T47D (cell line): ENCODE measurements at places on chromosomes 1 and 21.
A peak's percentile ranks its signal among the peaks of the same experiment; 100 is the strongest.

DNA sequence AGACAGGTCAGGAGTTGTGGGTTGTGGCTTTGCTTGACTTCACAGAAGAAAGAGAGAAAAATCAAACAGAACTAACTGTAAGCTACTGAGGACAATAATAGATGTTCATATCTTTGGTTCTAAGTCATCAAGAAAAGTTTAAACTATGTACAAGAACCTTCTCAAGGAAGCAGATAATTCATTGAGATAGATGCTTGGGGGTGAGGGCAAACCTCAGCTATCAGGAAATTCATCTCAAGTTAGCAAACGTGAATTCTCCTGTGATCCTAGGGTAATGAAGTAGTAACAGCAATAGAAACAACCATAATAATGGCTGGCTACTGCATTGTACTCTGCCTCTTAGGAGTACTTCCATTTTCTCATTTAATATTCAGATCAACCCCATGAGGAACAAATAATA is 506.2 kb downstream of the PLPP3 start:
- DNase-seq = no peak

DNA sequence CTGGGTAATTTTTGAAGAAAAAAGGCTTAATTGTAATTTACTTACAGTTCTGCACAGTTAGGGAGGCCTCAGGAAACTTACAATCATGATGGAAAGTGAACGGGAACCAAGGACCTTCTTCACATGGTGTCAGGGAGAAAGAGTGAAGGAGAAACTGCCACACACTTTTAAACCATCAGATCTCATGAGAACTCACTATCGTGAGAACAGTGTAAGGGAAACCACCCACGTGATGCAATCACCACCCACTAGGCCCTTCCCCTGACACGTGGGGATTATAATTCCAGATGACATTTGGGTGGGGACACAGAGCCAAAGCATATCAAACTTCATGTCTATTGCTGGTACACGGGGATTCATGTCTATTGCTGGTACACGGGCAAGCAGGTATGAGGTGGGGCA is 5.3 kb upstream of the SFT2D2 start:
- no peak for DNase-seq

DNA sequence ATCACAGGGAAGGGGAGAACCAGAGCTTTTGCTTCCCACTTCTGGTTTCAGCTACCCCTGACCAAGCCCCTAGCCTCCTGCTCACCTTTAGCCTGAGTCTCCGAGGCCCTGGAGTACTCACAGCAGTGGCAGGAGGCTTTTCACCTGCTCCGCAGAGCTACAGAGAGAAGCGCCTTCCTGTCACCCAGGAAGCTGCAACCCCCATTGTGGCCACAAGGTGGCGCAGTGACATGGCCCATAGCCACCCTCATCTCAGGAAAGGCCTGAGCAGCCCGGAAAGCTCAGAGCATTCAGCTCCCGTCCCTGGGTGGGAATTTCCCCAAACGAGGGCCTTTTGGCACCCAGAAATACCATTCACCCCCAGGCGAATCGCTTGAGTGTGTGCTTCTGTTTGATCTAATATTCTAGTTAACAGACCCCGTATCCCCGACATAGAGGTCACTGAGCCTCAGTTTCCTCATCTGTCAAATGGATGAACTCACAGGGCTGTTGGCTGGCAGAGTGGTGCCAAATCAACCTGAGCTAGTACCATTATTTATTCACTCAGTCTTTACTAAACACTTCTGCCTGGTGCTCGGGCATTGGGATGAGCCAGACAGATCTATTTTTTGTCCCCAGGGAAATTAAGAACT is 25.3 kb downstream of the A3GALT2 start:
- peak; percentile 79 for DNase-seq

DNA sequence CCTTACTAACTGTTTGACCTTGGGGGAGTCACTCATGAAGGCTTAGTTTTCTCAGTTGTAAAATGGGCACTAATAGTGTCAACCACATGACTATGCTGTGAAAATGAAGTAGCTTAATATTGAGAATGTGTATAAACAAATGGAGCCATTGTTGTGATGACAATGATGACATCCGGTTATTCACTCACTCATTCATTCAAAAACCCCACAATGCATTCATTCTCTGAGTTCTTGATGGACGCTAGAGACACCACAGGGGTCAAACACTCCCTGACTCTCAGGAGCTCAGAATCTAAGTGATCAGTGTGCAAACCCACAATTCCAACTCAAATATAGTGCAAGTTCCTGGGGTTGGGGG is 138.9 kb downstream of the FOXD2 start:
- DNase-seq = no peak

DNA sequence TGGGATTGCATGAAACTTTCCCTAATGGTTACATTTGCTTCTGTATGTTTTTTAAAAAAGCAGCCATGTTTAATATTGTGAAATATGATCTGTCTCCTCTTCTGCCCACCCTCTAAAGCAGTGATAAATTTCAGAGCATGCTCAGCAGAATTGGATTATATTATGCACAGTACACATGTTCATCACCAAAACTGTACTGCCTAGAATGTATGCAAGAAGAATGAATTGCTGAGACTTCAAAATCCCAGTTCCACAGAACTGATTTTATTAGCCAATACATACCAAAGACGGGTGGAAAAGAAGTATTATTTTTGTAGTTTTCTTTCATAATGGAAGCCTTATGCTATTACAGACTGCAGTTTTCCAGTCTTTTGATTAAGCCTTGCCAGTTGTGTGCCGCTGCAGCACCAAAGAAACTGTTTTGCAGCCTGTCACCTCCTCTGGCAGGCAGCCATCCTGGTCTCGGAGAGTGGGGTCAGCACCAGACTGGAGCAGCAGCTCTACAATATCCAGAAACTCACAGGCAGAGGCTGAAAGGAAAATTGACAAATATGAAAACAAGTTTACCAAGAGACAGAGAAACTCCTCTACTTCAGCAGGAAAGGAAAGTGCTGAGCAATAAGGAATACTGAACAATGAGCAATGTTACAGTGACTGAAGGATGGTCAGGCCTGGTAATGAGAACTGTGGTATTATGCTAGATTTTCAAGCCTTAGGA is 58.1 kb downstream of the LHX4 start:
- no peak for DNase-seq

GRCh38 chr1:226201029-226201593 is 14.6 kb upstream of the ACBD3 start:
- peak; percentile 56 for DNase-seq

DNA sequence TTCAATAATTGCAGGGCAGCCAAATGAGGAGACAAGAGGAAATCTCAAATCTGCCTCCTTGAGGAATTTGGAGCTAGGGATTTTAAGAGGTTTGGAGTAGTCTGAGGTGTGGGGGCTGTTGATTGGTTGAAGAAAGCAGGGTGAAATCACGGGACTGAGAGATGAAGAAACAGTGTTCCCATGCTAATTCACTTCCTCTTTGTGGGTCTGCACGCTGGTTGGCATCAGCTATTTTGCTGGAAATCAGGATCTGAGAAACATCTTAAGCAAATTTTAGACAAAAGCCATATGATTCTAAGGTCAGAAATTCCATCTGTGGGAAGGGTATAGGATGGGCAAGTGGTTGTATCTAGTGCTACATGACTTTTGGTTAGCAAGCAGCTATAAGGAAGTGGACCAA is 107.1 kb upstream of the PAXBP1 start:
- no peak for DNase-seq

- DNase-seq = peak; percentile 22
Observed at GRCh38 chr1:231828182-231828920, 201.8 kb downstream of the DISC1 start.

DNA sequence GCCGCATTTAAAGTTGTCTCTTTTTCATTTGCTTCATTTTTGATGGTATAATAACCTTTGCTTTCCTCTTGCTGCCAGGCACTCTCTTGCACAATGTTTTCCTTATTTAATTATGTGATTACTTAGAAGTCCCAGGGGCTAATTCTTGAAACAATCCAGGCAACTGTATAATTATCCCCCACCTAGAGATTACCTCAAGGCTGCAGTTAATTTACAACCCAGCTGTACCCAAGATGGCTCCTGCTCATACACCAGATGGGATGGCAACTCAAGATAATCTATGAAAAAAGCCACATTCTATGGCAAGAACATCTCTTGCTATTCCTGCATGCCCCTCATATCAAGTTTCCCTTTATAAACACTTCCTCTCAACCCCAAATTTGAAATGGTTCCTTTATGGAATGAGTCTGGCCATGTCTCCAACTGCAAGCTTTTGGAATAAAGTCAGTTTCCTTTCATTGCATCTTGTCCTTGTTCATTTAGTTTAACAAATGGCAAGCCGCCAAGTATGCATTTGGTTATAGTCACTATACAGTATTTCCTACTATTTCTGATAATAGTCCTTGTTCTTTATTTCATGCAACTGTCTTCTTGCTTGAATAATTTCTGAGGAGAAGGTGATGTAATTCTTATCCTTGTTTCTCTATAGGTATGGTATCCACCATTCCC is 1042.6 kb downstream of the PLA2G4A start:
- DNase-seq = no peak

GRCh38 chr1:1059494-1060280 is 14.4 kb downstream of the RNF223 start:
- peak; percentile 84 for DNase-seq

DNA sequence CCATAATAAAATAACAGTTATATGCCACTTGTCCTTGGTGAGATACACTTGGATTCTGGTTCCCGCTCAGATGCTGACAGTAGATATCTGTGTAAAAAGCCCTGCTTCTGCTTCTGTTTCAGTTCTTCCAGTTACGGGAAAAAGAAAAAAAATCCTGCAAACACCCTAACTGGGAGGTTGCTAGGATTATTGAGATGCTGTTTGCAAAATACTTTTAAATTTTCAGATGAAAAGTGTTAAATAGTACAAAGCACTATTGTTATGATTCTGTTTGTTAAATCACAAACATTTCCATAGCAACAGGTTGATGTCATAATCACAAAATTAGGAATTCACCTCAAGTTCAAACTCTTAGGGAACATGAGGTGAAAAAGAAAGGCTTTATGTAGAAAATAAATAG is 232.3 kb downstream of the HMCN1 start:
- no peak for DNase-seq

- DNase-seq = no peak
Observed at GRCh38 chr1:32111789-32112188, 3.9 kb downstream of the KPNA6 start.

- DNase-seq = peak; percentile 49
Observed at GRCh38 chr1:186178426-186179043, 196.5 kb downstream of the TPR start.

DNA sequence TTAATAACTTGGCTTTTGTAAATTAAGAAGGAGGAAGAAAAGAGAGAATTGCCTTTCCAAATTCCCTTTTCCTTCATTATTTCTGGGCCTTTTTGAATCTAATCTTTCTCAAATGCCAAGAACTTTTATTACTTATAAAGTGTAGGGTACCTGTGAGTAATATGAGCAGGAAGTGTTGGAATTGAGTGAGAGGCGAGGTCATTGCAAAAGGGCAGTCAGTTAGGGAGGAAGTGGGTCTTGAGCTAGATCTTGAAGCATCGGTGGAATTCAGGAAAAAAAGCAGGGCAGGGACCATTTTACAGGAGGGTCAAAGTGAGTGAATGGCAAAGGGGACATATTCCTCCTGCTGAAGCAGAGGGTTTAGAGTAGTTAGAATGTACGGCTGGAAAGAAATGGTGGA is 23.4 kb downstream of the DDI2 start:
- DNase-seq = no peak

GRCh38 chr1:111666828-111667227 is 47.2 kb downstream of the RAP1A start:
- DNase-seq = no peak

GRCh38 chr1:55188909-55189308 is 26.3 kb downstream of the USP24 start:
- DNase-seq = no peak

GRCh38 chr1:210645582-210646257 is 317.0 kb downstream of the HHAT start:
- DNase-seq = no peak

GRCh38 chr1:247440001-247440620 is 17.8 kb downstream of the OR2B11 start:
- DNase-seq = no peak

- no peak for DNase-seq
Observed at GRCh38 chr1:14452551-14452950, 145.9 kb upstream of the KAZN start.

DNA sequence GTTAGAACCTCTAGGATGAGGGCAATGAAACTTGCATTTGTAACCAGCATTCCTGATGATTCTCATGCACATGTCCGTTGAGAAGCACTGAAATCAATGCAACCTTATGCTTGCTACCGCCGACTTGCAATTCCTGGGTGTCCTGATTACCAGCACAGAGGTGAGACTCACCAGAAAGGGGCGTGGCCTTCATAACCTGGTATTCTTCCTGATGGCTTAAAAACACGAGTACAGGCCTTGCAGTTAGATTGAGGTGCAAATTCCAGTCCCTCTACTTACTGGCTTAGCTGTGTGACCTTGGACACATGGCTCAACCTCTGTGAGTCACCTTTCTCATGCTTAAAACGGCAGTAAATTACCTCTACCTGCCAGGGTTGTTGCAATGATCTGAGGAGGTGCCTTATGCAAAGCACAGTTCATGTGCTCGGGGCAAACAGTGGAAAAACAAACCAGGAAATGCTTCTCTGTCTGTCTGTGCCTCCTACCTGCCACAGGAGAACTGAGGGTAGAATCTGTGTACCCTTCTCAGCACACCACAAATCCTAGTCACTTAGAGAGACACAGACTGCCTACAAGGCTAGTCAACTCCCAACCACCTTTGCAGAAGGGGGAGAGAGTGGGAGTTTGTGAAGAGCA is 39.1 kb upstream of the ECE1 start:
- DNase-seq = peak; percentile 48

DNA sequence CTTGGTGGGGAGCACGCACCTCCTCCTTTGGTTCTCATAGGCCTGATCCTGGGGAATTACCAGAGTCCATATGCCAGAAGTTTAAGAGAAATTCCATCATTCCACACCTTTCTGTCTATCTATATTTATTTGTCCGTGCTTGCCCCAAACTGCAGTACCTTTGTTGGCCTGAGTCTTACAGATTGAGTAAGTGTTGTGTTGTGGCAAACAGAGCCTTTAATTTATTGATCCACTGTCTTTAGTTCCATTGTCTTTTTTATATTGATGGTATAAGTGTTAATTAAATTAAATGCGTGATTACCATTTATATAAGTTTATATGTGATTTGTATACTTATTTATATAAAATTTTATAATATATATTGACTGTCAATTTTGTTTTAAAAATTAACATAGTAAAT is 4.9 kb downstream of the SH3BGR start:
- DNase-seq = peak; percentile 22
